Fibroblast of skin of back (primary cell): ENCODE measurements at places on chromosomes 3 and 15.

GRCh38 chr3:17623464-17623863 lies 119.0 kb downstream of the TBC1D5 start:
- DNase-seq = no peak

DNA sequence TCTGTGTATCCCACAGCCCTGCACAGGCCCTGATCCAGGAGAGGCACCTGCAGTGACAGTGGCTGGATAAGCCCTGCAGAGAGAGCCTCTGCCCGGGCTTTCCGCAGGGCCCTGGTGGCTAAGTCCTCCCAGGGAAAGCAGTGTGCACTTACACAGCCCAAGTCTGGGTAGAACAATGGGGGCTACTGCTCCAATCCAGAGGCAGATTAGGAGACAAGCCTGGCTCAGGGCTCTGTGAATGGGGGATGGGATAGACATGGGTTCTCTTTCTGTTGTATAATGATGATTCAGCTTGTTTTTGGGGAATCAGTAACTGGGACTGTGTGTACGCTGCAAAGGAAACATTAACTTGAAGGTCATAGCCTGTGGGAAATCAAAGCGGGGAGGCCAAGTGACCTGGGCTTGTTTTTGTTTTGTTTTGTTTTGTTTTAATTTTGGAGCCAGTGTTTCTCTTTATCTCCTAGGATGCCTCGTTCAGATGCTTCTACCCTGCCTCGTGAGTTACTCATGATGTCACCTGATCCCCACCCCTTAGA lies 4.1 kb upstream of the ALDH1L1 start:
- DNase-seq = no peak

DNA sequence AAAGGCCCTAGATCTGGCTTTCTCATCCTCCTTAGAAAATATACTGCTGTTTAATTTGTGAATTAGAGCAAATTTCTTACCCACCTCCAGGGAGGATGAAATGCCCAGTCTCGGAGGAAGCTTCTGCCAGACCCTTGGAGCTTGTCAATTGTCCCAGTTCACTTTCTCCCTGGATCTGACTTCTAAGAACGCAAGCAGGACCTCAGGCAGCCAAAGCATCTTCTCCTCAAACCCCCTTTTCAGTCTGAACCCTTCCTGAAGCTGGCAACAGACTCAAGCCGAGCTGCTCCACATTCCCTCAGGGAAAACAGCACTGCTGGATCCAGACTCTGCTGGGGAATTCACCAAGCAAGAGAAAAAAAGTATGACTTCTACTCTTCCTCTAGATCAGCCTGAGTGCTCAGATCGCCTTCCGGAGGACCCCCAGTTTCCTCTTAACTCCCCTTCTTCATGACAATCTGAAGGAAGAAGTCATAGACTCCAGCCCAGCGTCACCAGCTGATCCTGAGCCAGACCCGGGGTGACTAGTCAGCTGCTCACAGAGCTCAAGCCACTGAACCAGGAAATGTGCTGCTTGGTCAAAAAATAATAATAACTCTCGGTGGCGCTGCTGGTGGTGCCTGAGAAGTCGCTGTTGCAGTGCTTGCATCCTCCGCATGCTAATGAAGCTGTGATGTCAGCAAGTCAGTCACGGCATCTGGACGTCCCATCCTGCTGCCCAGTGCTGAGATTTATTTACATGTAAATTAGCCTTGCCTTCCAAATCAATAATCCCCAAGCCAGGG lies at the start of gene PRICKLE2:
TSS of gene PRICKLE2 (minus strand) at position 641 of the 785 bp plus-strand sequence. CDS start 26,539 bp downstream, outside the sequence.
- peak; percentile 94 for DNase-seq

- no peak for DNase-seq
Measured at GRCh38 chr15:82910721-82911120, 41.8 kb downstream of the HOMER2 start.

DNA sequence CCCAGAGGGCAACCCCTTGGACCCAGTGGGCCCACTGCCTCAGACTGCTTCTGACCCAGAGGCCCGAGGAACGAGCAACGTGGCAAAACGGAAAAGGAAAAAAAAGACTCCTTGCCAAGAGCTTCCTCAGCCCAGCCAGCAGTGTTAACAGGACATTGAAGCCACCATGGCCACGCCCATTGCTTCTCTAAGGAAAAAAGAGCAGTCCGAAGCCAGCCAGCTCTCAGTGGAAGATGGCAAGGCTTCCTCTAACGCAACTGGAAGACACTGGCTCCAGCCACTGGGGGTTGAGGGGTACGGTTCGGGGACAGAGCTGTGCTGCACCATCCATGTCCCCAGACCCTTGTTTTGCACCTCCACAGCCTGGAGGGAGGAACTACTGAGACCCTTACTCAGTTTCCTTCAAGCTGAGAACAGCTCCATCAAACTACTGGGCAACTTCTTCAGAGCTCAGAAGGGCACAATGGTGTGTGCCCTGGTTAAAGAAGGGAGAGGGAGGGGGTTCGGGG lies 10.7 kb downstream of the BMF start:
- DNase-seq = peak; percentile 49

DNA sequence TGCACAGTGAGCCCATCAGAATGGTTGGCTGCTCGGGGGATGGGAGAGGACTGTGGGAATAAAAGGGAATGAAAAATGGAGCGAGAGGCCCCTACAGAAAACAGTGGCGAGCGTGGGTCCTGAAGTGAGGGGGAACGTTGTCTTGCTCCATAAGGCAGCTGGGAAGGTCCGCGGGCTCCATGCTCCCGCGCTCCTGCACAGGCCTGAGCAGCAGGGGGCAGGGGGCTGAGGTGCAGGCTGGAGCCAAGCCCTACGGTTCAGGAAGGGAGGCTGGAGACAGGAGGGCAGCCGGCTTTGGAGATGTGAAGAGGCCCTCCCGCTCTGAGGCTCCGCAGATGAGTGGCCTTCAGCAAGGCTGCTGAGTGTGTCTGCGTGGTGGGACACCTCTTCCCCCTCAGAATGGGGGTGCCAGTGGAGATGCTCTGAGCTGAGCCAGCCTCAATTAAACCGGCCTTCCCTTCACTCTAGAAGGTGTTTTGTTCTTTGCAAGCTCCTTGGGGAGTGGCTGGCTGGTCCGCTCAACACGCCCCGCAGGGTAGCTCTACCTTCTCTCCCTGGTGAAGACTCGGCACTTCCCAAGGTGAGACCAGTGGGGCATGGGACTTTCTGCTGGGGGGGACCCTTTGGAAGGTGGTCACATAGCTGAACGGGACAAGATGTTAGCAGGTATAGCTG lies 208.0 kb downstream of the XXYLT1 start:
- no peak for DNase-seq

GRCh38 chr3:42746455-42747450 lies 26.3 kb downstream of the CCDC13 start:
- no peak for DNase-seq

DNA sequence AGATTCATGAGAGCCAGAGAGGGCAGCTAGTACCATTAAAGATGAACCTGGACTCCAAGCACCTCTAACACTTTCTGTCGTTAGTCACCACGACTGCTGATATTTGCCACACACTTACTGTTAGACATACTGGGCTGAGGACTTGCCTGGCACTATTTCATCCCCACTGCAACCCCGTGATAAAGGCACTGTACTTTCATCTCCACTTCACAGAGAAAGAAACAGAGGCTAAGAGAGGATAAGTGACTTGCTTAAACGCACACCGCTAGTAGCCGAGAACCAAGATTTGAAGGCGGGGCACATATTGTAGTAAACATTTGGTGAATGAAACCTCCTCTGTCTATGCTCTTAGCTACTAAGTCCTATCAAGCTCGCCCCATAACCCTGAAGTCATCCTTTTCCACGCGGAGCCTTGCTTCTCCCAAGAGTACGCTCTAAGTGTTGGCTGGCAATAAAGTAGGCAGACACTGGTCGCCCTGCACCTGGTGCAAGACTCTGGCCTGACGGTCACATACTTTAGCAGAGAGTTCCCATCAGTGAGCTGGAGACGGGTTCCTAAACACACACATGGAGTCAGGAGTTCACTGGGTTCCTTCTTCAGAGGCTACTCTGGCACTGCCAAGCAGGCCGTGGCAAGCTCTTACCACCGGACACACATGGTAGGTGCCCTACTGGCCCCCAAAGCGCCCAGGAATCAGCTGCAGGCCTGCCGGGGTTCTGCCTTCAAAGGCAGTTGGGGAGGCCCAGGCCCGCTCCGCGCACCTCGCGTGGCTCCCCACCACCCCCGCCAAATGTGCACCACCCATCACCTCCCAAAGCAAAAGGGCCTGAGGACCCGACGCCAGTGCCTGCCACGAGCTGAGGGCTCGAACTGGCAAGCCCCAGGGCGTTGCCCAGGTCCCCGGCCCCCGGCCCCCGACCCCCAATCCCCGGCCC lies 951 bp downstream of the POMGNT2 start:
- DNase-seq = no peak

DNA sequence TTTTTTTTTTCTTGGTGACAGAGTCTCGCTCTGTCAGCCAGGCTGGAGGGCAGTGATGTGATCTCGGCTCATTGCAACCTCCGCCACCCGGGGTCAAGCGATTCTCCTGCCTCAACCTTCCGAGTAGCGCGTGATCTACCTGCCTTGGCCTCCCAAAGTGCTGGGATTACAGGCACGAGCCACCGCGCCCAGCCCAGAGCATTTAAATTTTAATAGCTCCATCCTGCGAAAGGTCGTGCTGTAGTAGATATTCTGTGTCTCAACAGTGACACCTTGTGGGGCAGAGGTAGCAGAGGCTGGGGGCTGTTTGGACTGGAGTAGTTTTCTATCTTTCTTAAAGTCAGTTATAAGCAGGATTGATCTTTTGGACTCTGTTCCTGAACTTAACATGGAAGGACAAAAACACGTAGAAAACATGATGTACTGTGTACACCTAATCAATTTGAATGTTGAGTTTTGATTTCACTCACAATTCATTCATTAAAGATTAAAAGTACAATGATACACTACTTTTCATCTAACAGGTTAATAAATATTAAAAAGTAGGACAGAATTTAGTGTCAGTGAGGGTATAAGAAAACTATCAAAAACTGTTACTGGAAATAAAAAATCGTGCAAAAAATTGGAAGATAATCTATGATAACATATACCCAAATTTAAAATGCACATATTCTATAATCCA lies 11.0 kb upstream of the PDCD6IP start:
- peak; percentile 72 for DNase-seq

DNA sequence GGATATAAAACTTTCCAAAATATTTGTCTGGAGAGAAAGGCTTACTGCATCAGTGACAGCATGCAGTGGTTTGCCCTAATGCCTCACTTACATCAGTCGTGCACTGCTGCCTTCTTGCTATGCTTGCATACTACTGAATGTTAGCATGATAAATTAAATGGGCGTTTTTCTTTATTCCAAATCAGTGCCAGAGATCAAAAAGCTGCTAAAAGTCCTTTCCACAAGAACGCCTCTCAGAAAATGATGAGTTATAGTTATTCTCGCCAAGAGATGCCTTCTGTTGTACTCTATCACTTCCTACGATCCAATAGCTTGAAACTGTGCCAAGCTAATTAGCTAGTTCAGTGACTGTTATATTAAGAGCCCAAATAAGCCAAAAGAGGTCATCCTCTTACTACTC lies 345.8 kb upstream of the ROBO2 start:
- no peak for DNase-seq

- DNase-seq = peak; percentile 43
Measured at GRCh38 chr15:77599899-77600298, 32.8 kb downstream of the LINGO1 start.

GRCh38 chr3:37942646-37943045 lies 47.9 kb upstream of the VILL start:
- DNase-seq = no peak

DNA sequence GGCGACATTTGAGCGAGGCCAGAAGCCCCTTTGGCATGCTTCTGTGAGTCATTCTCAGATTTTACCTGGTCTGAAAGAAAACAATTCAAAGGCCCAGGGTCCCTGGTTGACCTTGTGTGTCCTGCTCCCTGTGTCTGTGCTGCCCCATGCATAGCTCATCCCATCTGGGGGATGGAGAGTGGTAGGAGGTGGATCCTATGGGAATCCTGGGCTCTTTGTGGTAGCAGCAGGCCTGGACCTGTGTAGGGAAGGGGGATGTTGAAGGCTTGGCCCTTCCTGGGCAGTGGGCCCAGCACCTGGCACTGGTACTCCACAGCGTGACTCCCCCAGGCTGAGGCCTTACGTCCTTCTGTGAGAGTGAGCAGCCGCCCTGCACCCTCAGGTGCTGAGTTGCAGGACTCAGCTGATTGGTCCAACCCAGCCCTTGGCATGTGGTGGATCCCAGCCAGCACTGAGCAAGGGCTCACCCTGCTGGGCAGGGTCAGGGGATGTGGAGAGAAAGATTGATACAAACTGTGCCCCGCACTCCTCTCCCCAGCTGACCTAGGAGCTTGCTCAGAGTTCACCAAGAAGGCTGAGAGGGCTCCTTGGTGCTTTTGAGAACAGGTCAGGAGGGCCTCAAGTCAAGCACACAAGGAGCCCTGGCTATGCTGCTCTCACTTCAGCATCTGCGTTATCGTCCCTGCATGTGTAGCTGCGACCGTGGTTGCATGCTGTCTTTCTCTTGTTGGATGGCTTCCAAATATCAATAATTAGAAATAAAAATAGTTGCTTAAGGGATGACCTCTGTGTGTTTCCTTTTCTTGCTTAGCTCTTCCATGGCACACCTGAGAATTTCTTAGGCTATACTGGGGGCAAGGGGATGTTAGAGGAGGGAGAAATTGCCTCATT lies 21.4 kb upstream of the JMJD7 start:
- no peak for DNase-seq

GRCh38 chr15:63046917-63047760 lies 4.6 kb downstream of the TPM1 start:
- peak; percentile 63 for DNase-seq

DNA sequence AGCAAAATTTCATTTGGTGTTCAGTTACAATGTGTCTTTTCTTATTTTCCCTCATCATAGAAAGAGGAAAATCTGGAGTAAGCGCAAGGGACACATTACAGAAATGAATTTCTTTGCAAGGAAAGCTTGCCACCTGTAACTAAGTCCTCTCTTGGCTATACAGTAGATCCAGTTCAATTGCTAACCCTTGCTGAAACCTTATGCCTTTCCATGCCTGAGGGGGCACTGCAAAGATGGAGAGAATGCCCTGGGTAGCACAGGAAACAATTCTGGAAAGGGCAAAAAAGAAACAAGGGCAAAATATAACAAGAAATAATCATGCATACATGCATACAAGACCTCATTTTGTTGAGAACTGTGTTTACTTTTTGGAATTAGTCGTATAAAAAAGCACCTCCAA lies 4.3 kb downstream of the CADM2 start:
- DNase-seq = no peak

GRCh38 chr15:59558851-59559250 lies 52.7 kb upstream of the GCNT3 start:
- no peak for DNase-seq

GRCh38 chr3:11078826-11079515 lies 75.3 kb upstream of the HRH1 start:
- no peak for DNase-seq

GRCh38 chr3:39205131-39205530 lies 12.7 kb upstream of the XIRP1 start:
- DNase-seq = peak; percentile 9

GRCh38 chr3:133573054-133573628 lies 345 bp upstream of the CDV3 start:
- DNase-seq = peak; percentile 100

GRCh38 chr3:151777880-151778279 lies 36.0 kb upstream of the AADAC start:
- DNase-seq = no peak

DNA sequence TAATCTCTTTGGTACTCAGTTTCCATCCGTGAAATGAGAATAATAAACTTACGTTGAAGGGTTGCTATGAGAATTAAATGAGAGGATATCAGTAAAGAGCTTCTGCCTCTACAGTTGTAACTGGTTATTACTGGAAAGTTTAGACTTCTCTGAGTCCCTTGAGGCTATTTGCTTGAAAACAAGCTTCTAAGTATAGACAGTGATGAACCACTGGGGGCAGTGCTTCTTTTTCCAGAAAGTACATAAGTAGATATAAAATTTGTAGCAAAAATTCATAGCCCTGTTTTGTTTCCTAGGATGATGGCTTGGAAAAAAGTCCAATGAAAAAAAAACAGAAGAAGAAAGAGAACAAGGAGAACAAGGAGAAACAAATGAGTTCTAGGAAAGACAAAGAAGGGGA lies 87.1 kb downstream of the RGMA start:
- DNase-seq = peak; percentile 6
